Stimulated activated CD4-positive, alpha-beta T cell treated with anti-CD3 and anti-CD28 coated beads, TNF-alpha, amount 100 ng/mL, for 48 hours (primary cell): ENCODE measurements at places on chromosomes 6 and 20.
A peak's percentile ranks its signal among the peaks of the same experiment; 100 is the strongest.

DNA sequence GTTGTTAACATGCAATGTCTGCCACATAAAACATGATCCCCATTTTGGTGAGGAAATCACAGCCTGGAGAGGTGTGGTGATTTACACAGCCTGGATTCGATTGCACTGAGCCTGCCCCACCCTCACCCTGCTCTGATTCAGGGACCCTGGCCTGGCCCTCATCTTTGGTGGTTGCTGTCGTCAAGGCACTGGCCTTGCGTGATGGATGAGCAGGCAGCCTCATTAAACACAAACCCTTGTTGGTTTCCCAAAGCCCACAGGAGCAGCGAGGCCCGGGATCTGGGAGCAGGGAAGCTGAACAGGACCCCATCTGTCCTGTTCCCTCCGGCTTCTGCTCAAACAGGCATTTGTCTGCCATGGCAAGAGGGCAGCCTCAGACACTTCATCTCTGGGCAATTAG is 70.8 kb downstream of the CHMP4B start:
- DNase-seq: no peak

GRCh38 chr6:47162793-47163192 is 120.7 kb upstream of the ADGRF1 start:
- DNase-seq: no peak

DNA sequence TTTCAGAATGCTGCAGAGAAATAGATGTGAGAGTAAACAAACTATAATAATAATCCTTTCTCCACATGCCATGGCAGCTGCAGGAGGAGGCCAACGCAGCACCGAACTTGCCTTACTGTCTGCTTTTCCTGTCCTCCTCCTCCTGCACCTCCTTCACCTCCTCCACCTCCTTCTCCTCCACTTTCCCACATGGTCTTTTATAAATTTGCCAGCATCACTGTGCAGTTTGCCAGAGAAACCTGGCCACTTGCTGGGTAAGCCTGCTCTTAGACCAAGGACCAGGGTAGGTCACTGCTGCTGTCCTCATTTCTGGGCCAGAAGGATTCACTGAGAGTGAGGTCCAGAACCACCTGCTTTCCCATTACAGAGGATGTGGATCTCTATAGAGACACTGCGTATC is 8.7 kb downstream of the SGK1 start:
- DNase-seq: no peak

GRCh38 chr6:145312481-145312880 is 422.8 kb downstream of the EPM2A start:
- no peak for DNase-seq

GRCh38 chr6:112690497-112691202 is 343.5 kb downstream of the RFPL4B start:
- no peak for DNase-seq

GRCh38 chr6:157868835-157869234 is 45.8 kb downstream of the SNX9 start:
- DNase-seq: no peak

GRCh38 chr6:97757575-97757974 is 474.6 kb upstream of the MMS22L start:
- no peak for DNase-seq

DNA sequence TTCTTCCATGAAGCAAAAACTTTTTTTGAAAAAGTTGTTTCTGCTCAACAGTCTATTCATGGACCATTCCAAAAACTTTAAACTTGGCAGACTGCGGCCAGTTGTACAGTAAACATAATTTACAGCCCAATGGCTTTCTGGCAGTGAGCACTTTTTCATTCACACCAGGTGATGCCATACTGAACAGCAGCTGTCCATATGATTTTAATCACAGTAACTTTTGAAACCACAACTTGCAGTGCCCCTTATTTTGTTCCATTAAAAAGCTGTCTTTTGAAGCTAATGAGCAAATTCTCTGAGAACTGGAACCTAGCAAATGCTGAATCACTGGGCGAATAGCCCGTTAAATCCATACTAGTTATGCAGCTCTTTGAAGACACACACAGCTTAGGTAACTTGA is 576.6 kb downstream of the PTPRT start:
- DNase-seq: no peak

DNA sequence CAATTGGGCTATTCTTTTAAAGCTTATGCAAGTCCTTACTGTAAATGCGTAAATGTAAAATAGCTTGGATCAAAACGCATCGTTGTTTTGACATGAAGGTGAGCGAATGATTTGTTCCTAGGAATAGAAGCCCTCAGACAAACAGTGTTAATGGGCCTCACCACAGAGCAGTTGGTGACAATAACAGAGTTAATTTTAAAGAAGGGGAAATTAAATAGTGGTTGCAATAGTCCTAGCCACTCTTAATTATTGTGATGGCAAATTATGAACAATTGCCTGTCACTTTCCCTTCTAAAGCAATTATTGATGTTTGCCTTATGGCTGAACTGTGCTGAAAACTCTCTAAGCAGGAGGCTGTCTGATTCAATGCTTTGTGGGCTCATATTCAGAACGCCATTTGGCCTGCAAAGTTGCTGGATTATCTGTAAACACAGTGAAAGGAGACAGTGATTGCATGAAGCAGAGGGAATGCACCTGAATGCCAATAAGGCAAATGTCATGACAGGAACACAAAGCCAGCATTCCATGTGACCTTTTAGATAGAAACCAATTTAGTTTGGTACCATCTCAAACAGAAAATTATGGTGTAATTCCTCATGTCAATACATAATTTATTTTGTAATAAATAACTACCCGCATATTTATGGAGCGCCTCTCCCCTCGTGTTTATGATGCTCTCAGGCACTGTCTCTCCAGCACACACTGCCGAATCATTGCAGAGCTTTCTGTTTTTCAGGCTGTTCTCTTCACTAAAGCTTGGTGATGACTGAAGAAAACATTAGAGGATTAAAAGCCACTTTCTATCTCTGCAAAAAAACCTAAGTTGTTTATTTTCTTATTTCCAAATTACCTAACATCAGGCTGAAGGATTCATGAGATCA is 387.5 kb downstream of the HACE1 start:
- no peak for DNase-seq

DNA sequence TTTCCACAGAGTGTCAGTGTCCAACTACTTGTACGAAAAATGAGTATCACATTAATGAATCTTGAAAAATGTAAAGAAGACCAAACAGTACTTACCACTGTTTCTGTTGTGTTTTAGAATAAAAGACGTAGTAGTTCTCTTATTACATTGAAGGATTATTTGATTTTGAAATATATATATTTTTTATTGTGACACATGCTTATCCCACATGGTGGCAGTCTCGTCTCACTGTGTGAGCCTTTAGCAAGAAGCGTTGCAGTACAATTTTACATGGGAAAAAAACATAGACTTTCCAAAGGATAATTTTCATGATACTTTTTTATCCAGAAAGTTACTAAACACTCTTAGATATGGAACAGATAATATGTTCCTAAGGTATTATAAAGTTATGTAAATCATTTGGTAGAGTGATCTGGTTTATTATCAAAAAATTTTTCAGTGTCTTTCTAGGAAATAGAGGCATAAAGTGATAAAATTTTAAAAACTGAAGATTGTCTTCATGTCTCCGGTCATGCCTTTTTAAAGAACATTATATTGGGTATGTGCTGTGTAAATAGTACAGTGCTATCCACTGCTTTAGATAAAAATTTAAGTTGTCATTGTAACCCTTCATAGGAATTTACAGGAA is 117.5 kb upstream of the SAMD5 start:
- DNase-seq: no peak

DNA sequence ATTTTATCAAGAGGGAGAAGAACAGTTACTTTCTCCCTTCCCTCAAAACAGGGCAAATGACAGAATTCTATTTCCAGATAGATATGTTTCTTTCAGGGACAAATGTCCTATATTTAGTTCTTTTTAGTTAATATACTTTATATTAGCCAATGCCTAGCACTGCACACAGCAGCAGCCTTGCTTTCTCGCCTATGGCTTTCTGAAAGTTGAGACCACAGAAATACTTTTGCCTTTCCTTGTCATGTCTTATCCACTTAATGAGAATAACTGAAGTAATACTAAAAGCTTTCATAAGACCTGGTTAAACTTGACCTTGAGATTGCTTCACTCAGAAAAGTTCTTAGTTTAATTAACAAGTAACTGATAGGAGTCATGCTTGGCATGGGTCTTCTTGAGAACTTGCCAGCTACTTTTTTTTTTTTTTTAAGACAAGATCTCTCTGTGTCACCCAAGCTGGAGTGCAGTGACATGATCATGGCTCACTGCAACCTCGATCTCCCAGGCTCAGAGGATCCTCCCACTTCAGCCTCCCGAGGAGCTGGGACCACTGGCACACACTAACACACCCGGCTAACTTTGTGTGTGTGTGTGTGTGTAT is 159.3 kb downstream of the CDKAL1 start:
- DNase-seq: no peak

DNA sequence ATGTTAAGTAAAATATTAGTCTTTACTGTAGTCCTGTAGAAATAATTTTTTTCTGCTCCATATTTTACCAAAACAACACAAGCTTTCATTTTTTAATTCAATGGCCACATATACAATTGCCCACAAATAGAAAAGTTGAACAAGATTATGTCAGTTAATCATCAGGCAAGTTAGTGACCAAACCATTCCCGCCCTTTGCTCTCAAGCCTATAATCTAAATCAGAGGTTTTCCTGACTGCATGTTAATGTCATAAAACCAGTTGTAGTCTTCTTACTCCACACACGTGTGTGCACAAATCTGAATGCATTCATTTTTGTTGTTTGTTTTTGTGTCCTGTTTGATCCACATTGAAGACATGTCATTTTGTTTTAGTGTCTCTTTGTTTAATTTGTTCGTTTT is 1357.7 kb upstream of the GJE1 start:
- no peak for DNase-seq

DNA sequence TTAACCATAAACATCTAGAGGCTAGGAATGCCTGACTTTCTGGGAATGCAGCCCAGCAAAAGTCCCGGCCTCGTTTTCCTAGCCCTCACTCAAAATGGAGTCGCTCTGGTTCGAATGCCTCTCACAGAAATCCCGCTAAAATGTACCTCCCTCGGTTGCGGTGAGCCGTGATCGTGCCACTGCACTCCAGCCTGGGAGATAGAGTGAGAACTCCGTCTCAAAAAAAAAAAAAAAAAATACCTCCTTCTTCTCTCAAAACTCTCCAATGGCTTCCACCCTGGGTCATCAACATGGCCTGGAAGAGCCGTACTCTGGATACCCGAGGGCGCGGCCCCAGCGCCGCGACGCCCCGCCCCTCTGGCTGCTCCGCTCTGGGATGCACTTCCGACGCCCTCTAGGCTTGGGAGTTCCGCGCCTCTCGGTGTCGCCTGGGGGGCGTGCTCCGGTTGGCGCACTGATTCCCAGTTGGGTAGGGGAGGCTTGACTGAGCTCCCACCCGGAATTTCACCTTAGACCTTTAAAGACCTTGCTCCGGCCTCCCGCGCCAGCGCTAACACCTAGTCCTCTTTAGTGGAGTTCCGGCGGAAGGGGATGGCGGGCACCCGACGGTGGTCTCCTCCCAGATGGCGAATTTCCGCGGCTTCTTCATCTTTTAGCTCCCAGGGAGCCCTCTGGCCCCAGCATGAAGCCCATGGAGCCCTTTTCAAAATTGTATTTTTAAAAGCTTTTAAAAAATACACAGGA is 12.3 kb downstream of the HMGN4 start:
- DNase-seq: no peak

GRCh38 chr20:36951198-36951978 is at the start of gene SAMHD1:
SAMHD1 (minus strand) TSS chr20:36951708; CDS start chr20:36951643, 65 bp downstream.
- peak; percentile 90 for DNase-seq

DNA sequence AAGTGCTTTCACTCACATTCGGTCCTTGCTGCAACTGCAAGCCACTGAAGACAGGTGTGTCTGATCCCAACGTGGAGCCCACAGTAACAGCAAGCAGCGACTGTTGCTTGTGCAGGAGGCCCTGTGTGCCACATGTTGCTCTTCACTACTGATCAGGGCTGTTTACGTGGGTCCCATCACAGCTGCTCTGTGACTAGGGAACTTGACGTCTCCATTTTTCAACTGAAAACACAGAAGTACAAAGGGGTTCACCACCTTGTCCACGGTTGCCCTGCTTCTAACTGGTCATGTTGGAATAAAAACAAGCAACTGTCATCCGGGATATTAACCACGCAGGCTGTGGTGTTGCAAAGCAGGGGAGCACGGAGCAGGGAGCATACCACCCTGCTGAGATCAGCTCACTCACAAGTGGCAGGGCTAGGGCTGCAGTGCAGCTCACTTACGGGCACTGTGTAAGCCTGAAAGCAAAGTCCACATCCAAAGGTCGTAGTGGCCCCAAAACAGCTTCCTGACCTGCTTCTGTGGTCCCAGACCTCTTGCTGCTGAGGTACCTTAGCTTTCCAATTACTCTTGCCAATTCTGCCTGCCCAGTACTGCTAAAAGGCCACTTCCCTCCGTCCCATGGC is 105.8 kb upstream of the DUSP22 start:
- no peak for DNase-seq

DNA sequence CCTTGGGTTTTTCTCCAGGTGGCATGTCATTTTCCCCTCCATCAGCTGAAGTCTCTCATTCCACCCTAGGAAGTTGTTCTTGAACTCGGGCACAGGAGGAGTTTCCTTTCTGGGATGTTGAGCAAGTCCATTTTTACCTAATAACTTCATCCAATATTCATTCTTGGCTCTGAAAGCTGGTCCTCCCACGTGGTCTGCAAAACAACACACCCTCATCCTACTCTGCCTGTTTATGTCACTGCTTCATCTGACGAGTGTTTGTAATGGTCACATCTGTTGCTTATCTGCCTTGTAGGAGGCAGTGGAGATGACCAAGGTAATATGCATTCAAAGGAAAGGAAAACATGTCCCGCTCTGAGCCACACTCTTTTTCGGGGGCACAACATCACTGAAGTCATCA is 41.7 kb upstream of the AIG1 start:
- no peak for DNase-seq

GRCh38 chr20:51116765-51117686 is 94.1 kb upstream of the KCNG1 start:
- DNase-seq: no peak

DNA sequence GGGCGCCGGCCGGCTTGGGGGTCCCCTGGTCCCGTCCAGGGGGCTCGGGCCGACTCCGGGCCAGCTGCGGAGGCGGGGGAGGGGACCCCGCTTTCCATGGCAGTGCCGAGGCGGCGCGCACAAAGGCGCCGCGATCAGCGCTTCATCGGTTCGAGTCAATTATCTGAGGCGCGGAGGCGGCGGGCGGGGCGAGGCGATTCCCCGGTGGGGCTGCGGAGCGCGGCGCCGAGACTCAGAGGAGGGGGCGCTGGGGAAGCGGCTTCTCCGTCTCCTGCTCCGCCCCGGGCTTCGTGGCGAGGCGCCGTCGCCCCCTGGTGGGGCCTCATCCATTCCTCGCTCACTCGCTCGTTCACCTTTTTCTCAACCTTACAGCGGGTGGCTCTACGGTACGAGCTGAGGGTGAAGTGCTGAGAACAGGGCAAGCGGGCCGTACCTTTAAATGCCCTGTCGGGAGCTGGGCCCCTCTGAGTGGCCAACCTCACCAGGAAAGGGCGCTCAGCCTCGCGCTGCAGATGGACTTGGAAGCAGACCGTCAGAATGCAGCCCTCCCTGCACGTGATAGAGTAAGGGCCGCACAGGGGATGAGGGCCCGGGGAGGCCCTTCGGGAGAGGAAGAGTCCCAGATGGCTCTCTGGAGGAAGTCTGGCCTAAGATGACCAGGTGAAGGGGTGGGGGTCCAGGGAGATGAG is 39.9 kb downstream of the SLC52A3 start:
- peak; percentile 29 for DNase-seq
